Mucosa of descending colon (tissue), 3 donors: ENCODE measurements at places on chromosomes 2 and 18.

DNA sequence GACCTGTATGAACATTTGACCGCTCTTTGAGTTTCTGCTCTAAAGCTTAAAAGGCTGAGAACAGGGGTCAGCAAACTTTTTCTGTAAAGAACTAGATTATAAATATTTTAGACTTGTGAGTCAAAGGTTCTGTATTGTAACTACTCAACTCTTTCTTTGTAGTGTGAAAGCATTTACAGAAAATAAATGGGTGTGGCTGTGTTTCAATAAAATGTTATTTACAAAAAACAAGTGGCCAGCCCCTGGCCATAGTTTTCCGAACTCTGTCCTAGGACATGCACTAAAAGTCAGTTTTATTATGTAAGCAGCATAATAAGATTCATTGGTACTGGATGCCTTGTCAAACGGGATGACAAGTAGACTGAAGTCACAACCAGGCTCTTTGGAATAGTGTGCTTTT is 434.9 kb downstream of the ZEB2 start:
- no peak for DNase-seq

- no peak for DNase-seq
Observed at GRCh38 chr2:118936936-118937335, 5.1 kb upstream of the MARCO start.

DNA sequence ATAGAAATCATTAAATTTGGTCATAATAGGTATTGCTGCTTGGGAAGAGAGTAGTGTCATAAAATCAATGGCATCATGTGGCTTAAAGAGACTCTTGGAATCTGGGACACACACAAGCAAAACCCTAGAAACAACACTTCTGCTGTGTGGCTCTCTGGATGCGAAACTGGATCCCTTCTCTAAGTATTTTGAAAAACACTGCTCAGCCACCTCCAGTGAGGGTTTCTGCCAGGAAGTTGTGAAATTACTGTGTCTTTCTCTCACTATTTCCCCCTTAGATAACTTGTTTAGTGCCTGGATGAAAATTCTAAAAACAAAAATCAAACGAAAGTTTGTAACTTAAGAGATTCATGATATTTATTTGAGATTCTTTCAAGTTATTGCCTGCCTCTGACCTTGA is 163.8 kb downstream of the RHBDD1 start:
- no peak for DNase-seq

DNA sequence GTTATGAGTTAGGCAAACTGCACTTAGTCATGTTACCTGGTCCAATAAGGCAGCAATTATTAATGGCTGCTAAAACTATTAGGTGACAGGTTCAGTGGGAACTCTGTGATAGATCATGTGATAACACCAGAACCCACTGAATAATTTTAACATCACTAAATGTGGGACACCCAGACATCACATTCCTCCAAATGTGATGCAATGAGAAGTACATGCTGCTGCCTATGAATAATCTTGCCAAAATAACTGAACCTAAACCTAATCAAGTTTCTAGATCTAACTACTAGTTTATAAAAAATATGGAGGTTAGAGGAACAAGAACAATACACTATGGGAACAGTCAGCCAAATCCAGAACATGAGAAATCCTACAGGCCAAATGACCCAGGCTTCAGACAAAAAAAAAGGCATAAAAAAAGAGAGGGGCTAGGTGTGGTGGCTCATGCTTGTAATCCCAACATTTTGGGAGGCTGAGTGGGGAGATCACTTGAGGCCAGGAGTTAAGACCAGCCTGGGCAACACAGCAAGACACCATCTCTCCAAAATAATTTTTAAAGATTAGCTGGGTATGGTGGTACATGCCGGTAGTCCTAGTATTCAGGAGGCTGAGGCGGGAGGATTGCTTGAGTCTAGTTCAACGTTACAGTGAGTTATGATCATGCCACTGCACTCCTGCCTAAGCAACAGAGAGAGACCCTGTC is 7.0 kb upstream of the ACTR2 start:
- no peak for DNase-seq

DNA sequence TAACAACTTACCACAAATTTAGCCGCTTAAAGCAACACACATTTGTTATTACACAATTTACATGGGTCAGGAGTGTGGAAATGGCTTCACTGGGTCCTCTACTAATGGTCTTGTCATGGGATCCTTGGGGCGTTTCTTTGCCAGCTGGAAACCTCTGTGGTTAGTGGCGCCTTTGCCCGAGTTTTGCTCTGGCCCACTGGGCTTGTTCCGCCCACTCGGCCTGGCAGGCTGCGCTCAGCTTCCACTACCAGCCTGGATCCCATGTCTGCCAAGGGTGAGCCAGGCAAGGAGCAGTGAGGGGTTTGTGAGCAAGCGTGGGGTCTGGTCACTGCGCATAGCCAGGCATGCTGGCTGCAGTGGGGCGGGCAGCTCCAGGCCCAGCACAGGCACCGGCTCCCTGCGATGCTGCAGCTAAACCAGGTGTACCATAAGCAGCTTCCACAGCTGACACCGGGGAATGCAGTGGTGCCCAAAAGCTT is 16.2 kb upstream of the MBD2 start:
- no peak for DNase-seq
